ENCODE measurements at places on chromosomes 3 and 15.

DNA sequence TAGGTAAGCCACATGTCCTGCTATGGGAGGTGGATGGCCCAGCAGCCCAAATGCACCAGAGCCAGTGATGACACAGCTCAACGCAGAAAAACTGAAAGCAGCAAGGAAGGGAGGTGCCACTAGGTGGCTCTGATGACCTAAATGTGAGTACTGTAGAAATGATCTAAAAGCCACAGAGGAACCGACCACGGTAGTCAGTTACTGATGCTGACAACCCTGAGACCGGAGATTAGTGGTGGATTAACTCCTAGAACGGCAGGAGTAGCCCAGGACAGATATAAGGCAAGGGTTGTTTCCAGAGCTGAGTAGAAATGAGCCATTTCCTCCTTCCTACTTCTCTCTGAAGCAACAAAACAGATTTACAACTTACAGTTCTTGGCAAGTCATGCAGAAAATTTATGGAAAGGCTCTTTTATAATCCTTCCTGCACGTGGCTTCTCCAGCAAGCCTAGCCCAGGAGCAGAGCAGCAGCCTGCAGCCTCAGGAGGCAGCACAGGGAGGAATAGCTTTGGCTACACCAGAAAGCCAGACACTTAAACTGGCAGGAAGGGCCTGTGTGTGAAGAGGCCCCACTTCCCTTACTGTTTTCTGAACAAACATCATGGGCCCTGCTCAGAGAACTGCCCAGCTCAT, 13.1 kb downstream of the FBXL22 start:
- no peak for DNase-seq

DNA sequence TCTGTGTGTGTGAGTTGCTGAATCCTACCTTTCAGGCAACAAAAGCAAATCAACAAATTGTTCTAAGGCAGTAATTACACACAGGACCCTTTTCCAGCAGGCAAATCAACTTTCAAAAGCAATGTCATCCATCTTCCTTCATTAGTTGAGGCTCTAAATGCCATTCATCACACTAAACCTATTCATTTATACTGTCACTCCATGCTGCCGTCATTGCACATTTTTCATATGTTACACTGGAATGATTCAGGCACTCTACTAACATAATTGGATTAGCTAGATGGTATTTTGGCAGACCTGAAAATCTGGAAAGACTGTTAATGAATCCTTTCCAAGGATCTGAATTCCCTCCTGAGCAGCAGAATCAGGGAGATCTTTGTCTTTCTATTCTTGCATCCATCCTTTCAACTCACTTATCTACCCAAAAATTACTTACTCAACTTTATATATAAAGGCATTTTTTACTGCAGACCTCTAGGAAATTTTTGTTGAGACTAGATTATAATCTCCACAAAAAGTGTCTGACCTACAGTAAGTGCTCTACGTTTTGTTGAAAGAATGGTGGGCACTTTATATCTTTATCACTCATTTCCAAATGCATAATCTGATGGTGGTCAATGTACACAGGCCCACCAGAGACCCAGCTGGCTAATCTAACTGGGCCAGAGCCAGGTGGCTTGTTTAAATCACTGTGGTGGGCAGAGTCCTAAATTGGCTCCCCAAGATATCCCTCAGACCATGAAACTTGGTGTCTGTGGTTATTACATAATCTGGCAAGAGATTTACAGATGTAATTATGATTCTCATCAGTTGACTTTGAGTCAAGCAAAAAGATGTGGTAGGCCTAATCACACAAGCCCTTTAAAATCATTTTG, 25.0 kb downstream of the MIX23 start:
- DNase-seq: no peak

DNA sequence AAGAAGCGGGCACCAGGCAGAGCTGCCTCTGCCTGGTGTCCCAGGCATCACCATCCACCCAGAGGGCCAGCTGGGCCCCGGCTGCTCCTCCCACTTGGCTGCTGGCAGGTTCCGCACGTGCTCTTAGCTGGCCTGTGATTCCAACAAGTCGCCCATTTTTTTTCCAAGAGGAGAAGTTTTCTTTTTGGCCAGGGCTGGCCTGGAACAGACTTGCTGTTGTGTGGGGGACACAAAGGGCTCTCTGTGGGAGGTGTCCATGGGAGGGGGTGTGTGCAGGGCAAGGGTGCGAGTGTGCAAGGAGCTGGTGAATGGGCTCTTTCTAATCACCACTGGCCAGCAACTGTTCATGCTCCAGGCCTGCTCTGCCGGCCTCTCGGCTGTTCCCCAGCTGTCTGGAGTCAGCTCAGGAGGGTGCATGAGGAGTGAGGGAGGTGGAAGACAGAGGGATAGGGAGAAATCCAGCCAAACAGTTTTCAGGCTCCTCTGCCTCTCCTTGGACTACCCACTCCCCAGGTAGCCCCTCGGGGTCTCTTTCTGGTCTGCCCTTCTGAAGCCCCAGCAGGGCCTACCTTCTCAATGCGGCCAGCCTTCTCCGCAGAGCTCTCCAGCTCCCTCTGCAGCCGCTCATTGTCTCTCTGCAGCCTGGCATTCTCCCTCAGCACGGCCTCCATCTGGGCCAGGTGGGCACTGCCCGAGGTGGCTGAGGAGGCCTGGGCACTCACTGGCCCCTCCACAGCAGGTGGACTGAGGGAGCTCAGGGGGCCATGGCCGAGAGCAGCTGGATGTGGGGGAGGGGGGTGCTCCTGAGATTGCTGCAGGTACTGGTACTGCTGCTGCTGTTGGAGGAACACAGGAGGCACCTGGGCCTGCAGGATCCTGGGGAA, 7.1 kb downstream of the AMOTL2 start:
- DNase-seq: no peak

- no peak for DNase-seq
Measured at GRCh38 chr3:157916672-157917071, 189.5 kb downstream of the SHOX2 start.

DNA sequence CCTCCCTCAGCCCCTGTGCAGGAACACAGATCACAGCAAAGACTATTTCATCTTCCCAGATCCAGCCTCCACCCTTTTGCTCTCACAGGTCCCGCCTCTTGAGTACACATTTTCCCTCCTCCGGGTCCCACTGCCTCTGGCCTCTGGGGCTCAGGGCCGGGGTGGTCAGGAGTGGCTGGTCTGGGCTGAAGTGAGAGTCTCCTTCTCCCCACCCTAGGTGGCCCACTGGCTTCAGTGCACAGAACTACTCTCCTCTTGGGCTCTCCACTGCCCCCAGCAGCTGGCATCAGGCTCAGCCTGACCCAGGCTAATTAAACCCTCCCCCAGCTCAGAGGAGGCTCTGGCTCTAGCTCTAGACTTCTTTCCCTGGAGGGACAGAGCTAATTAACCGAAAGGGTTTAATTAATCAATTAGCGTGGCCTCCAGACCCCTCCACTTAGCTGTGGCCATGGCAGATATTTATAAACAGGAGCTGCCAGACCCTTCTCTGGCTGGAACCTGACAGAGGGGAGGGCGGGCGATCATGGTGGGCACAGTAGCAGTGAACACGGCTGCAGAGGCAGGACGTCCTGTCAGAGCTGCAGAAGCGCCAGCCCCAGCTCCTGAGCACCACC, 15.1 kb downstream of the DUSP7 start:
- no peak for DNase-seq

DNA sequence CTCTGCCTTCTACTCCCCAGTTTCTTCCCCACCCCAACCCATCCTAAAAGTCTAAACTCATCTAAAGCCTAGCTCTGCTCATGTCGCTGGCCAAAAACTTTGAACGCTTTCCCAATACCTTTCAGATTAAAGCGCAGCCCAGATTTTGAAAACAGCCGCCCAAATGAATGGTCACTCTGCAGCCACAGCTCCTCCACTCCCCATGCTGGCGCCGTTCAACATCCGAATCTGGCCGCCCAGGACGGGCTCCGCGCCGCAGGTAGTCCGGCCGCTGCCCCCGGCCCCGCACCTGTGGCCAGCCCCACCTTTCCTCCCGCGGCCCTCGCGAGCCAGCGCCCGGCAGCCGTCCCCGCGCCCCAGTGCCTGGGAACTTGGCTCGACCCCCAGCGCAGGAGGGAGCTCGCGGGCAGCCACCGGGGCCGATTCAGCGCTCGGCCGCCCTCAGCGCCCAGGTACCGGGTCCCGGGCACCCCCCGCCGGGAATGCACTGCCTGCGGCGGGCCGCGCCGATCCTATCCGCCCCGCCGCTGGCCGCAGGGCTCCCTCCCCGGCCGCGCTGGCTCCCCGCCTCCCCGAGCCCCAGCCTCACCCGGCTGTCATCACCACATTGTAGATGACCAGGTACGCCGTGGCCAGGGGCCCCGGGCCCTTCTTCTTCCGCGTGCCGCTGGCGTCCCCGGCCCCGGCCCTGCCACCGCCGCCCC, 417 bp downstream of the HACD2 start:
- no peak for DNase-seq

- no peak for DNase-seq
Measured at GRCh38 chr3:127682561-127682960, 9.8 kb downstream of the ABTB1 start.

DNA sequence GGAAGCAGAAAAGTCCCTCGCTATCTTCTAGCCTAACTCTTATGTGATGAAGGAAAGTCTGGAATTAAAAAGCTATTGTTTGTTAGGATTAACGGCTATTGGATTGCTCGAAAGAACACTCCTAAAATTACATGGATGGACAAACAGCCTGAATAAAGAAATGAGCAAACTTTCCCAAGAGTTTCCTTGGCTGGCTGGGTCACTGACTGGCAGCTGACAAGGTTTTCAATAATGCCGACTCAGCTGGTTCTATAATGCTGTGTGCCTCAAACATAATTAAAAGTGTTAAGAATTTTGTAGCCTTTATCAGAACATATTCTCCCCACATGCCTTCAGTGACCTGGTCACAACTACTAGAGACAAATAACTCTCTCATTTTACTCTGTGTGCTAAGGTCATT, 142.9 kb upstream of the ADAMTS9 start:
- no peak for DNase-seq

DNA sequence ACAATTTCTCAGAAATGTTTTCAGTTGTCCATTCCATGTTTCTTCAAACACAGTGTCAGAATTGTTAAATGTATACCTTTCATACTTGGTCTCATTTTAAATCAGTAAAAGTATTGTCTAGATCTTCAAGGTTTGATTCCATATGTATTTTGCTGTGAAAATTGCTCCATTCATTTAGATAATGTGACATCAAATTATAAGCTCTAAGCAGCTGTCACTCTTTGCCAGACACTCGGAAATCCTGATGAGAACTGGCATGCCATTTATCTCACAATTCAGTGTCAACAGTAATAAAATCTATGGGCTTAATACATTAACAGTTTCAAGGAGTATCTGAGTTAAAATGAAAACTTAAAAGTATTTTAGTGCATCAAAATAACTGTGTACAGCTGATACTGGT, 1025.3 kb upstream of the EPHA6 start:
- DNase-seq: no peak

- peak; percentile 90 for DNase-seq
Measured at GRCh38 chr15:99442252-99442897, 123.4 kb upstream of the MEF2A start.

DNA sequence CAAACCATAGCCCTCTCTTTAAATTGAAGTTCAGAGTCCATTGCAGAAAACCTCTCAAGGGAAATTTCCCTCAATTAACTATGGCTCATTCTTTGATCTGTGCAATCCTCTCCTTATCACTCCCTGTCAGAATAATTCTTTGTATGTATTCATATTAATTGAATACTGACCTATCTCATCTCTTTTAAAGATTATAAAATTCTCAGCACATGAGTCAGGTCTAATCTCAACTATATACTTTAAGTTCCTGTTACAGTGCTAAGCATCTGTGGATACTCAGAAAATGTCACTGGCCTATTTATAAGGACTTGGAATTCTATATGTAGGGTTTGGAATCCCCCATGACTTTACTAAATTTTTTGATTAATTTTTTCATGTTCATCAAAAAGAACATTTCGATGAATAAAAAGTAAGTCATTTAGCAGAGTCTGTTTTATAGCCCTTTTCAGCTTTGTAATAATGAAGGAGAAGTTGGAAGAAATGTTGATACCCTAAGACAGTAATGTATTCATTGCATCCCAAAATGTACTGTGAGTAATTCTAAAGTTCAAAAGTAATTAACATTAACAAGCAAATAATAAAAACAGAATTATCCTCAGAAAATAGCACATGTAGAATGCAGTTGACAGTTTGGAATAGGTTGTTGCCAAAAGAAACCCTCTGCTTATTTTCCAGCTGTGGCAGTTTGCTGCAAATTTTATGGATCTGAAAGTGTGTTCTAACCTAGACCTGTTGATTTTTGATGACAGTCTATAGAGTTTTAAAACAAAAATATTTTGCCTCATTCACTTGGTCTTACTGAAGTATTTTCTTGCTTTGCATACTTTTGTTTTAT, 503.4 kb upstream of the CBLB start:
- no peak for DNase-seq

GRCh38 chr3:28022916-28023315, 218.5 kb upstream of the CMC1 start:
- no peak for DNase-seq
